H9 (cell line): ENCODE measurements at places on chromosomes 6 and 20. TPM values are rescaled to one million over a fixed set of nuclear protein-coding genes. Genes with fewer than 3 reads are reported as not detected.

DNA sequence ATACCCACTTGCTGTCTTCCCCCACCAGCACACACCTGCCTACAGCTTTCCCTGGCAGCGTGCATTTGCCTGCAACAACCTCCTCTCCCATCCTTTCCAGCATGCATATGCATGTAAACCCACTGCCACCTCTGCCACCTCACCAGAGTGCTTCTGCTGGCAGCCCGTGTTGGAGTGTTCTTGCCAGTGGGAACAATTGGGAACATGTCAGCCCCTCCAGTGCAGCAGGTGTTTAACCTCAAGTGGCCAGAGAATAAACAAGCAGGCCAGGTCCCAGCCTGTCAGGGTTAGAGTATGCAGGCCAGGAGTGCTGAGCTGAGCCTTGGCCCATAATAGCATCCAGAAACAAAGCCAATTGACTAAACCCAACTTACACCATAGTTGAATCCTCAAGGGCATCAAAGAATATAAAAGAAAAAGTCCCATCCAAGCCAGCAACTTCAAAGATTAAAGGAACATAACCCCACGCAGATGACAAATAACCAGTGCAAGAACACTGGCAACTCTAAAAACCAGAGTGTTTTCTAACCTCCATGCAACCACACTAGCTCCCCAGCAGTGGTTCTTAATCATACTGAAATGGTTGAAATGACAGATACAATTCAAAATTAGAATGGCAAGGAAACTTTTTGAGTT, 1212.1 kb upstream of the CITED2 start:
- H3K27me3 ChIP-seq, result no peaks in the 10 kb centered on the region
- no peaks in the 10 kb centered on the region for H3K4me1 ChIP-seq
- H3K36me3 ChIP-seq, result peaks cover 1% of the 10 kb centered on the region; the same call in 1 of the 3 replicates
- no peak overlapping the region for H3K27ac ChIP-seq
- no peak overlapping the region for H3K4me3 ChIP-seq
- DNase-seq, result no peak

C2 gene
- total RNA-seq, result 0.66 and 0.86 TPM in 2 replicates

WTAP gene
- total RNA-seq, result 138 and 142 TPM in 2 replicates

CTAGE9 gene
- 0.13 TPM in 1 of 2 replicates, not detected in the other for total RNA-seq

CFB gene
- total RNA-seq, result 0.31 and 0.39 TPM in 2 replicates
